ENCODE measurements at places on chromosomes 12 and 14.

DNA sequence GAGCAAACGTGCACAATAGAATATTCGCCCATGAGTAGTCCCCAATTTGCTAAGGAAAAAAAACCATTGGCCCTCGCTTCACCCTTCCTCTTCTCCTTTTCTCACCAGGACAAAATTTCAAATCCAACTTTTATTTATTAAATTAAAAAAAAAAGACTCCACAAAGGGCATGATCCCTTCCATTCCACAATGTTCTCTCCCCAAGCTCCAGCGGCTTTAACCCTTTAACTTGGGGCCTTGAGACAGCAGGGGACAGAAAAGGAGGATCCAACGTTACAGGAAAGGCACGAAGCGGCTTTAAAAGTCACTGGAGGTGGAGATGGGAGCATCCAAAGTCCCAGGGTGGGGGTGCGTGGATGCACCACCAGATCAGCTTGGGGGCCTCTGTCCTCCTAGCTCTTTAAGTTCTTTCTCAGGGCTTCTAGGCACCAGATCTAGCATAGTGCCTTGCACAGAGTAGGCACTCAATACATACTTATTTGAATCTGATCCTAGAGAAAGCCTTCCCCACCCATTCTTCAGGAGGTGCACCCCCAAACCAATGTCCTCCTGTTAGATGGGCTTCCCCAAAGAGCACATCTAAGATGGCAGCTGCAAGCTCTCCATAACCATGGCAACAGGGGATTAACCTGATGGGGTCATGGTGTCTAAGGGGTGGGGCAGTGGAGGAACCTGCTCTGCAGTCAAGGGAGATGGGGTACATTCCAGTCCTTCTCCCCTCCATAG is 5.2 kb upstream of the AAAS start:
- DNase-seq, result no peak

- DNase-seq, result no peak
These were observed 36.3 kb upstream of the PLEKHA5 start for GRCh38 chr12:19093218-19093617.

DNA sequence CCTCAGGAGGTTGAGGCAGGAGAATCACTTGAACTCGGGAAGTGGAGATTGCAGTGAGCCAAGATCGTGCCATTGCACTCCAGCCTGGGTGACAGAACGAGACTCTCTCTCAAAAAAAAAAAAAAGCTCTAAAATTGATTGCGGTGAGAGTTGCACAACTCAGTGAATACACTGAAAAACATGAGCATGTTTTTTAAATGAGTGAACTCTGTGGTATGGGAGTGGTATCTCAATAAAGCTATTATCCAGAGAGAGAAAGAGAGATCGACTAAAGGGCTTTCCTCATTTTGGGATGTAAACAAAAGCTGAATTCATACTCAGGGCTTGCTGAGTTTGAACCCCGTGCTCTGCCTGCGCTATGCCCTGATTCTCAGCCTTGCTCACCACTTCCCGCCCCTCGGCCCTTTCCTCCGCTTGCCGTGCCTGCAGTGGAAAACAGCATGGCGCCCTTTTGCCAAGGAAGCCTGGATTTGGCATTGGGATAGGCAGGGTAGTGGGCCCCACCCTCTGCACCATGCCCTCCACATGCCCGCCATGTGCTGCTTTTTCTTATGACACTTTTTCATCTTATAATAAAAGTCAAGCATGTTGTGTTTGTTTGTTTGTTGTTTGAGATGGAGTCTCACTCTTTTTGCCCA is 102.5 kb downstream of the LGMN start:
- no peak for DNase-seq

GRCh38 chr14:72864712-72865365 is 29.1 kb downstream of the DPF3 start:
- no peak for DNase-seq

- DNase-seq, result no peak
These were observed 572.0 kb upstream of the ATP2B1 start for GRCh38 chr12:90280564-90281058.

DNA sequence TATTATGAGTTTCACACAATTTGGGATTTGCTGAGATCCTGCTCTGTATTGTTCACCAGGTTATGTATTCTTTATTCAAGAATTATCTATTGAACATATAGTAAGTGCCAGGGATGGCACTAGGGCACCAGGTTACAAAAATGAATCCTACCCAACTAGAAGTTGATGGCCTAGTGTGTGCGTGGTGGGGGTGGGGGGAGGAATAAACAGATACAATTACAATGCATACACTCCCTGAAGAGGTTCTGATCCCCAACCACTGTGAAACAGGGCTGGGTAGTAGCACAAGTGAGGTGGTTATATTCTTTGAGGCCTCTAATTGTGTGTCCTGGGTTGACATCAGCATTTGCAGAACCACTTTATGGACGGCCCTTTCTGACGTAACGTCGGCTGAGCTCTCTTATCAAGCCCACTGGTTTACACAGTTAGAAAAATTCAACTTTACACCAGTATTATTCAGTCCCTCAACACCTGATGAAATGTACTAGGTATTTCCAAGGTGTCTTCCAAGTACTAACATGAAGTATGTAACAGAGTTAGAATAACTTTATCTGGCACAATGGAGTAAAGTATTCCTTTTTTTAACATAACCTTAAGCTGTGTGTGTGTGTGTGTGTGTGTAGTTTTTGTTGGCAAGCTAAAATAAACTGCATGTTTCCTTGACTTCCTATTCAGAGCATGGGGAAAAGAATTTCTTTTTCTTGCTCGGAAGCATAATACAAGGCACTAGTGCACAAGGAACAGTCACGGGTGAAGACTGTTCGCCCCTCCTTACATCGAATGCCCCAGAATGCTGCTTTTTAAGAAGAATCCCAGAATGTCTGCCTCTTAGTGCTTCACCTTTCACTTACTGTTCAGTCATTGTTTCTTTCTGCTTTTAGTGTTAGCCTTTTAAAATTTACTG is 8.1 kb upstream of the GLRX5 start:
- DNase-seq, result no peak

GRCh38 chr12:12741660-12742059 is 24.5 kb downstream of the CDKN1B start:
- DNase-seq, result no peak

DNA sequence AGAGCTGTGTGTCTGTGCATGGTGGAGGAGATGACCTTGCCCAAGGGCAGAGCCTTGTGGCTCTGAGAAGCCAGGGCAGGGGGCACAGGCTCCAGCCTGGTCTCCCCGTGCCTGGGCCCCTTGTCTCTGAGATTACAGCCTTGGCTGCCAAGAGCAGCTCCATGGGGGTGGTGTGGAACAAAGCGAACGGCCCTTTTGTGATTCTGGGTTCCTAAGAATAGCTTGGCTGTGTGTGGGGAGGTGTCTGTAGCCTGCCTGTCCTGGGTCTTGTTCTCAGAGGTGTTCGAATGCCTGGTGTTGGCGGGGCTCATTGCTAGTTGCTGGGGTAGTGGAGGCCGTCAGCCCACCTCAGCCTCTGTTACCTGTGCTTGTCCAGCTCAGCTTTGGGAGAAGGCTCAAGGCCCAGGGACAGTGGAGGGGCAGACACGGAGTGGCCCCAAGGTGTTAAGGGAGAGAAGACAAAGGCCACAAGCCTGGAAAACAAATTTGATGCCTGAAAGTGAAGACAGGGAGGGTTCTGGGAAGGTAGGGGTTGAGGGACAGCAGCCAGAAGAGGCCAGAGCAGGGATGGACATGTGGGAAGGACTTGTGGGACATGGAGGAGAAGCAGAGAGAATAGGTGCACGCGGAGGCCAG is 7.4 kb upstream of the MYH7 start:
- no peak for DNase-seq

GRCh38 chr14:93281937-93282336 is 50.9 kb downstream of the BTBD7 start:
- no peak for DNase-seq

GRCh38 chr12:101819467-101819866 is 11.3 kb downstream of the GNPTAB start:
- no peak for DNase-seq

DNA sequence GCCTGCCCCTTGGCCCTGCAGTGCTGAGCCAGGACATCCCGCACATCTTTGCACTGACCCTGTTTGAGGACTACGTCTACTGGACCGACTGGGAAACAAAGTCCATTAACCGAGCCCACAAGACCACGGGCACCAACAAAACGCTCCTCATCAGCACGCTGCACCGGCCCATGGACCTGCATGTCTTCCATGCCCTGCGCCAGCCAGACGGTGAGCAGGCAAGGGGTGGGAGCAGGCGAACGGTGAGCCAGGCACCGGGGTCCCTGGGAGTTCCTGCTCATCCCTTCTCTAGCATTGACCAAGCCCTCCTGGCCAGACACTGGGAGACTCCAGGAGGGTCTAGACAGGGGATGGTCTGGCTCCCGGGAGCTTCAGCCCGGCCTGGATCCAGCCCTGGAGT is 17.4 kb upstream of the NXPH4 start:
- DNase-seq, result no peak

- no peak for DNase-seq
These were observed 37.0 kb upstream of the PNMA1 start for GRCh38 chr14:73751157-73751691.

- no peak for DNase-seq
These were observed 14.0 kb upstream of the TBPL2 start for GRCh38 chr14:55454264-55455002.

GRCh38 chr12:57176139-57176477 is 28.7 kb upstream of the LRP1-AS start:
- DNase-seq, result no peak

DNA sequence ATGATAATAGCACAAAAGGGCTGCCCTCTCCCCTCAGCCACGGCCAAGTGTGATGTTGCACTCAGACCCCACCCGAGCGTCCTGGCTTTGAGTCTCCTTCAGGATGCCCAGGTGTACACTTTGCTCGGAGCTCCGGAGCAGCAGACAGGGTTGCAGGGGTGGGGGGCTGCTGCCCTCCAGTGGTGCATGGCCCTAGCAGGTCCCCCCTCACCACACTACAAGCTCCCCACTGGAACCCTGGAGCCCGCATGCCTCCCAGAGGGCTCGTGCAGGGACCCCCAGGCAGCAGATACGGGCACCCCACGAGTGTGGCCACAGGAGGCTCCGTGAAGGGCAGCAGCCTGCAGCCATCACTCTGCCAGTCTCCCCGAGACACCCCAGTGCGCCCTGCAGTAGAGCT is 69.9 kb upstream of the C14orf180 start:
- no peak for DNase-seq

DNA sequence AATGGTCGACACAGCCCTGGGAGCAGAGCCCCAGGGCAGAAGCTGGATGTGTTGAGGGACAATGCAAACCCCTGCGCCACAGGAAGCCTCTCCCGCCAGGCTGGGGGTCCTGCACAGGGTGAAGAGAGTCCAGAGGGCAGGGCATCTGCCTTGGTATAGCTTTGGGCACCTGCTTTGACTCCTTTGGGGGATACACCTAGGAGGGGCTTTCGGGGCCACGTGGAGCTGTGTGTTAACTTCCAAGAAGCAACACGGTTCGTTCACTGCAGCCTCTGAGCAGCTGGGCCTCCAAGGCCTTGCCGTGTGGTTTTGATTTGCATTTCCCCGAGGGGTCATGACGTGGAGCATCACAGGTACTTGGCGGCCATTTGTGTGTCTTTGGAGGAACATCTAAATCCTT is 5.8 kb upstream of the PUS1 start:
- no peak for DNase-seq

- DNase-seq, result no peak
These were observed 1.5 kb upstream of the KRT7 start for GRCh38 chr12:52231305-52232202.

DNA sequence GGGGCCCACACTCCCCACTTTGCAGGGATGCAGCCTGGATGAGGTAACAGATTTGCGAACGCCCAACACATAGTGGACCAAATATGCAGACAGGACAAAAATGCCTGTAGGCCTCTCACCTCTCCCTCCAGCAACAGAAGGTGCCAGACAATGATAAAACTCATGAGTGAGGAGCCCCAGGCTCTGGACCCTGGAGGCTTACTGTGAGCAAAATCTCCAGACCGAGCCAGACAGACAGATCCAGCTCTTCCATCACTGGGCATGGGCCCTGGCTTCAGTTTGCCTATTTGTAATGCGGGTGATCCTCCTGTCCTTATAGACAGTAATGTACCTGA is 42.3 kb downstream of the IRF2BPL start:
- no peak for DNase-seq

DNA sequence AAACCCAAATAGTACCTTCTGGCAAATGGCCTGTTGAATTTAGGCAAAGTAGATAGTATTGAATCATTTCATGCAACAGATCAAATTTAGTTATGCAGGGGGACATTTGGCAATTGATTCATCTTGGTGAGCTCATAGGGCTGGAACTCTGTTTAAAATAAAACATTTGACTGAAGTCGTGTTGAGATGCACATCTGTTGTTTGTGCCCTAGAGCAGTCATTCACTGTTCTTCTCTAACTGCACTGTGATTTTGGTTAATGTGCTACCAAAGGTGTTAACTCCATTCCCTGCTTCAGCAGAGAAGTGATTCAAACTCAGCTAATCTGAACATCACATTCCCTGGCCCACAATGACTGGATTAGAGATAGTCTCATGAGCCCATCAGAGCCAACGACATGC is 44.0 kb upstream of the CSRP2 start:
- DNase-seq, result no peak

All from stimulated activated CD8-positive, alpha-beta memory T cell treated with anti-CD3 and anti-CD28 coated beads, Interleukin-7, amount 100 ng/mL, for 24 hours (primary cell).